Mammary microvascular endothelial cell (primary cell): ENCODE measurements at places on chromosomes 6 and 20. TPM values are rescaled to one million over a fixed set of nuclear protein-coding genes. Genes with fewer than 3 reads are reported as not detected.

The SLC22A2 gene
- total RNA-seq = not detected in 2 replicates

The METTL24 gene
- not detected in 2 replicates for total RNA-seq

The ZC3H12D gene
- 0.05 TPM in 1 of 2 replicates, not detected in the other for total RNA-seq

The SIRT5 gene
- total RNA-seq = 7.5 and 9.0 TPM in 2 replicates

The RBBP8NL gene
- total RNA-seq = not detected in 2 replicates

The DLL1 gene
- 1.2 and 2.0 TPM in 2 replicates for total RNA-seq

The AIF1 gene
- not detected in 2 replicates for total RNA-seq

The ZBP1 gene
- total RNA-seq = 0.10 TPM in 1 of 2 replicates, not detected in the other

The KIF25 gene
- total RNA-seq = not detected in 2 replicates

The OGFRL1 gene
- total RNA-seq = 43.2 and 43.8 TPM in 2 replicates

The GPX5 gene
- not detected in 2 replicates for total RNA-seq

The RIPPLY2 gene
- not detected in 2 replicates for total RNA-seq

The RSPH9 gene
- 0.13 TPM in 1 of 2 replicates, not detected in the other for total RNA-seq

The LY6G6D gene
- total RNA-seq = not detected in 2 replicates

The MYLK4 gene
- total RNA-seq = 0.05 and 0.20 TPM in 2 replicates

The SDCBP2 gene
- total RNA-seq = 4.7 and 5.6 TPM in 2 replicates

The BCAS1 gene
- not detected in 2 replicates for total RNA-seq

The PSMA7 gene
- 607 and 683 TPM in 2 replicates for total RNA-seq

The PLCB4 gene
- 0.13 and 0.25 TPM in 2 replicates for total RNA-seq

The PERP gene
- 54.4 and 55.2 TPM in 2 replicates for total RNA-seq

The DYNLT1 gene
- total RNA-seq = 251 and 274 TPM in 2 replicates

The OR2H1 gene
- not detected in 2 replicates for total RNA-seq

The C4A gene
- total RNA-seq = 0.53 and 1.3 TPM in 2 replicates

The VWA7 gene
- total RNA-seq = 0.49 and 1.6 TPM in 2 replicates

The KIF6 gene
- 0.10 TPM in 1 of 2 replicates, not detected in the other for total RNA-seq

The RHAG gene
- total RNA-seq = not detected in 2 replicates

The GPLD1 gene
- under 0.01 and 0.05 TPM in 2 replicates for total RNA-seq

The ARMC12 gene
- not detected in 2 replicates for total RNA-seq

The MTFR2 gene
- total RNA-seq = 8.9 and 11.3 TPM in 2 replicates

The MCUR1 gene
- total RNA-seq = 9.1 and 13.0 TPM in 2 replicates

The ANKEF1 gene
- 1.8 and 1.9 TPM in 2 replicates for total RNA-seq

The IMPG1 gene
- not detected in 2 replicates for total RNA-seq

The CTAGE9 gene
- not detected in 2 replicates for total RNA-seq

The COL21A1 gene
- total RNA-seq = 0.05 and 0.13 TPM in 2 replicates

The BPIFA1 gene
- total RNA-seq = not detected in 2 replicates

The RIN2 gene
- total RNA-seq = 57.9 and 75.0 TPM in 2 replicates

The GSTA3 gene
- total RNA-seq = not detected in 2 replicates

The HDGFL1 gene
- not detected in 2 replicates for total RNA-seq

The CALHM6 gene
- total RNA-seq = not detected in 2 replicates

The SAMD3 gene
- not detected in 2 replicates for total RNA-seq

The PRKN gene
- total RNA-seq = 0.13 and 0.34 TPM in 2 replicates

The TXLNB gene
- 0.53 and 0.64 TPM in 2 replicates for total RNA-seq

The DEFB124 gene
- total RNA-seq = not detected in 2 replicates

The STMND1 gene
- not detected in 2 replicates for total RNA-seq

The SSTR4 gene
- not detected in 2 replicates for total RNA-seq

The MUC22 gene
- not detected in 2 replicates for total RNA-seq
